NCI-H187 treated with DMSO at 0.1 percent for 48 hours (cell line): ENCODE measurements at places on chromosomes 7 and 10.

GRCh38 chr10:67772894-67773511 is 65.0 kb downstream of the DNAJC12 start:
- DNase-seq: no peak

- DNase-seq: no peak
These were observed 84.8 kb upstream of the COL13A1 start for GRCh38 chr10:69716711-69717560.

- DNase-seq: no peak
These were observed 56.8 kb downstream of the ZRANB1 start for GRCh38 chr10:124998624-124999291.

DNA sequence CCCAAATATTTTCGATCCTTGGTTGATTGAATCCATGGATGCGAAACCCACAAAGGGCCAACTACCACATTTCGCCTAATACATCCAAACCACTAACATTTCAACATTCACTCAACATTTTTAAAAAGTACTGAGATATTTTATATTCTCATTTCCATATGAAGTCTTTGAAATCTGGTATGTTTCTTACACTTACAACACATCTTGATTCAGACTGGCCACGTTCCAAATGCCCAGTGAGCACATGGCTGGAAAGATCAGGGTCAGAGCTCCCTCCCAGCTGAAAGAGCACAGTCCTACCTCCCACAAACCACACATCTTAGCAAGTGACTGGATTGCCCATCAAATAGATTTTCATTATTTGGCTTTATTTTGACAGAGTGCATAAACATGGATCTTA is 18.9 kb downstream of the NCAPG2 start:
- no peak for DNase-seq

GRCh38 chr10:14658331-14659127 is 116.2 kb downstream of the FAM107B start:
- DNase-seq: no peak

DNA sequence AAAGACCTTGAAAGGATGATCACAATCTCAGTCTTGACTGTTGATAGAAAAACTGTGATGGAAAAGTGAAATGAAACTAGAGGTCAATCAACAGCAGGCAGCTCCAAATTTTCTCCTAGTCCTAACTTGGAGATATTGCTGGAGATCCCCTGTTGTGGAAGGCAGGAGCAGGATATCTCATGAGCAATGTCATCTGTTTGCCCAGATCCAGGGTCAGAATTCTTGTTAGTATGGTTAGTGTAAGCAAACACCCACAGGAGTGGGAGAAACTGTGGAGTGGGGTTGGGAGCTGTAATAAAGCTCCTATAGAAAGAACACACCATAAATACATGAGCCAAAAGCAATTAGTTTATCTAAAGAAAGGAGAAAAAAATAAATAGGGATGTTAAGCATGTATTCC is 169.0 kb downstream of the AKR1D1 start:
- DNase-seq: no peak

DNA sequence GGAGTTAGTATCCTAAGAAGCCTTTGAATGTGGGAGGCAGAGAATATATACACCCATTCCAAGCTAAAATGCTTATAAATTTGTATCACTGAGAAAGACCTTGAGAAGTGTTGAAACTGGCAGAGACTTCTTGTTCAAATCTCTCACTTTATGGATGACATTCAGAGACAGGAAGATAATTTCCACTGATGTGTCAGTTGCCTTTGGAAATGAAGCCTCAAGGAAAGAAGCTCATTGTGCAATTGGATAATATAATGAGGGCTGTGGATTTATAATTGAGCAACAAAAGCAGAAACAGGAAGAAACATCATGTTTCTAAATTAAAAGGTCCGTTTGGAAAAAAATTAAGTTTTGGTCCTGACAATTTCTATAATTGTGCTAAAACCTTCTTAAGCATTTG is 789.9 kb upstream of the IGFBP3 start:
- DNase-seq: no peak

DNA sequence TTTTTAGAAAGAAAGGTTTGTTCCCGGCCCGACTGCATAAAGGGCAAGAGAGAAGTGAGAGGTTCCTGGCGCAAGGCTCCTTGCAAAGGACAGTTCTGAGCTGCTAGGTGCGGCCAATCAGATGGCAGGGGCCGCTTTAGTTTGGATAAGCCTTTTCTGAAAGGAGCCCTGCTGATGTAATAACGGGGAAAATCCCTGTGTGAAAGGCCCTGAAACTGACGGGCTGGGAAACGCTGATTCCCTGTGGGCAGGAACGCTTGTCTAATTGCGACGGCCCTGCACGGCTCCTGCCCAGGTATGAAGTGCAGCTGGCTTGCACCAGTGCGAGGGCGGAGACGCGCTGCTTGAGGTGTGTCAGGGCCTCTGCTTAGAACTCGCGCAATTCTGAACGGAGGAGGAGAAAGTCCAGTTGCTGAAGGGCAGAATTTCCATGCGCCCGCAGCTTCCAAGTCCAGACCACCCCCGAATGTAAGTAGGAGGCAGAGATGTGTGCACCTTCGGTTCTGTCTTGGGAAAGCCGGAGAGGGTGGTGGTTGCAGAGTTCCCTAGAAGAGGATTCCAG is 30.5 kb downstream of the TACC2 start:
- DNase-seq: no peak

- DNase-seq: no peak
These were observed 524.5 kb downstream of the PHTF2 start for GRCh38 chr7:78323118-78323517.

DNA sequence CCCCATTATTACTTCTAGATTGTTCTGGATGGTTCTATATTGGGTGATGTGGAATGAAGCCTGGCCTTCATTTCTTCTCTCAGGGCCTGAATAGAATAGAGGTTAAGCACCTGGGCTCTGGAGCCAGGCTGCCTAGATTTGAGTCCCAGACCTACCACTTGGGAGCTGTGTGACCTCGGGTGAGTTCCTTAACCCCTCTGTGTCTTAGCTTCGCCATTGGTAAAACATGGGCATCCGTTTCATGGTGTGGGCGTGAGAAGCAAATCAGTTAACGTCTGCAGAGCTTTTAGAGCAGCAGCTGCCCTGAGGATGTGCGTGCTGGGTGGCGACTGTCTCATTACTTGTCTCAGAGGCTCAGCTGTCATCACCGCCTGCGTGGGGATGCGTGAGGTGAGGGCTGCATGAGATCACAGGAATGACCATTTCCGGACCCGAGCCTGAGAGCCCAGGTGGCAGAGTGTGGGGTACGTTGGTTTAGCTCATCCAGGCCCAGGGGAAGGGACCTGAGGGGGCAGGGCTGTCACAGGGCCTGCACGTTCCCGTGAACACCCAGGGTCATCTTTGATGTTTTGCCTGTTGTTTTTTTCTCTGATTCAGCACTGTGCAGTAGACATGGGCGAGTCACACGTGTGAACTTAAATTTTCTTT is 9.7 kb downstream of the AGAP3 start:
- no peak for DNase-seq

DNA sequence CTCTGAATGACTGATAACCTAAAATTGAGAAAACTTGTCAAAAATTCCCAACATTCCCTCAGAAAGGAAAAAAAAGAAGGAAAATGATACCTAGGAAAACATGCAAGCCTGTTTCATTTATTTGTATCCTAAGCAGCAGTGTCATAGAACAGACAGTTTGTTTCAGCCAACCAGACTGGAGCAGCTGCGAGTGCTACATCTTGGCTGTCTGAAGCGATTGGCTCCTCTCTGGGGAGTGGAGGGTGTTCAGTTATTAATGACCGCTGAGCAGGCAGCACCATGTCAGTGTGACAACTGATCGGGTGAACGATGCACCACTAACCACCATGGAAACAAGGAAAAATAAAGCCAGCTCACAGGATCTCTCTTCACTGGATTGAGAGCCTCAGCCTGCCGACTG is at the start of gene LRRN3:
LRRN3 (plus strand) TSS at position 282 of the 400 bp plus-strand sequence. CDS start 31,646 bp downstream, outside the sequence.
- DNase-seq: peak; percentile 26

- no peak for DNase-seq
These were observed 58.3 kb downstream of the CFAP46 start for GRCh38 chr10:132884041-132884440.

- no peak for DNase-seq
These were observed 28.7 kb downstream of the IKZF1 start for GRCh38 chr7:50333221-50333651.

GRCh38 chr7:24842029-24842428 is 84.8 kb upstream of the GSDME start:
- no peak for DNase-seq

- DNase-seq: no peak
These were observed 93.9 kb downstream of the SEPTIN7 start for GRCh38 chr7:35894721-35895120.

DNA sequence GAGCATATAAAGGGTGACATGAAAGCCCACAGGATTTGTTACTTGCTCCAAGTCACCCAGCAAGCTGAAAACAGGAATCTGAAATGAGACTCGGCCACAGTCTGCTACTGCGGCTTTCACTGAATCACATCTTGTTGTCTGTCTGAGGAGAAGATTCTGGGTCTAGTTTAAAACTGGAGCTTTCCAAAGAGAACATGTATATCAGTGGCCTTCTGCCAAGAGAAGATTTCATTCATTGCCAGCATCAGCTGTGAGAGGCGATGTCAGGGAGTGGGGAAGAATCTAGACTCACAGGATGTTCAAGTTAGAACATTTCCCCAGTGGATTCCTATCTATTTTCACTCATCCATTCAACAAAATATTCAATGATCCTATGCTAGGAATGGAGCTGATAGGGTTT is 122.8 kb downstream of the GALNT17 start:
- DNase-seq: no peak

GRCh38 chr7:117248829-117249228 is 74.0 kb downstream of the WNT2 start:
- no peak for DNase-seq

DNA sequence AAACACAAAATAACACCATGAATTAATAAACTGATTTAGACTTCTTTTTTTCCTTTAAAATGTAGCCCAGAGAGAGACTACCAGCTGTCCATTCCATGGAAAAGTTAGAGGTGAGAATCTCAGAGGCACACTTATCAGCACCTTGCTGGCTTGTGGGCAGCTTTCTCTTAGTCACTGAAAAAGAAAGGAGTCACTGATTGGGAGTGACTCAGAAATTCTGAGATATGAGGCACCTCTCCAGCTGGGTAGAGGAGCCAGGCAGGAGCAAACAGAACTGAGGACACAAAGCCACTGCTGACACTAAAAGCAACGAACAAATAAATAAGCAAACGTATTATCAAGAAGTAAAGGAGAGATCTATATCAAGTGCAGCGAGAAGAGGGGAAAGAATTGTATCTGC is 310.6 kb downstream of the PARD3 start:
- no peak for DNase-seq

- no peak for DNase-seq
These were observed 12.6 kb upstream of the HELLS start for GRCh38 chr10:94533027-94533426.

GRCh38 chr10:3046210-3046779 is 21.1 kb upstream of the PFKP start:
- DNase-seq: no peak

GRCh38 chr10:131160219-131160875 is 151.2 kb downstream of the TCERG1L start:
- DNase-seq: no peak

DNA sequence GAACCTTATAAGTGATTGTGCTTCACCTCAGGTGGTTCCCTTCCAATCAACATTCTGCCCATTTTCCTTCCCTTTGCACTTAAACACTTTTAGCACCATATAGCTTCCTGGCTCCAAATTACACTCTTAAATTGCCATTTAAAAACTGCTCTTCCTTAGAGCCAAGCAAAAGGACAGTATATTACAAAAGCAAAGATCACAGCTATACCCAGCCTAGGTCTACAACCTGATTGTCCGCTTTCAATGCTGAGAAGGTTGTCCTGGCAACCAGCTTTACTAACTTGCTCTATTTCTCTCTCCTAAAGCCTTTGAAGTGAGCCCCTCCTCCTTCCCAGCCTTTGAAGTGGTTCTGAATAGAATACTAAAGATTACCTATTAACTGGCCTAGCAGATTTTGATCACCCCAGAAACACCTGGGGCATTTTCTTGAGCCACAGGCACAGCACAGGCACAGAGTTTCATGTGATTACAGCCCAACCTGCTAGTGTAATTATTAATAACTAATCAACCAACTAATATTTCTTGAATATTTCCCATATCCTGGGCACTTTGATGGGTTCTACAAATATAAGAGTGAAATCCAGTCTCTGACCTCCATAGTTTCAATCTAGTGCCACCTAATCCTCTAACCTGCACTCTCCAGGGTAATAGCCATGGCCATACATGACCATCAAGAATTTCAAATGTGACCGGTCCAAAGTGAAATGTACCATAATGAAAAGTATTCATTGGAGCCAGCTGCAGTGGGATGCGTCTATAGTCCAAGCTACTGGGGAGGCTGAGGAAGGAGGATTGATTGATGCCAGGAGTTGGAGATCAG is 63.6 kb upstream of the TRIM24 start:
- no peak for DNase-seq
